ENCODE measurements at places on chromosomes 1 and 21.
A peak's percentile ranks its signal among the peaks of the same experiment; 100 is the strongest.

GRCh38 chr1:167529829-167530474 lies 11.6 kb upstream of the CD247 start:
- peak; percentile 37 for DNase-seq

- no peak for DNase-seq
Measured at GRCh38 chr1:17084787-17085186, 31.0 kb upstream of the SDHB start.

DNA sequence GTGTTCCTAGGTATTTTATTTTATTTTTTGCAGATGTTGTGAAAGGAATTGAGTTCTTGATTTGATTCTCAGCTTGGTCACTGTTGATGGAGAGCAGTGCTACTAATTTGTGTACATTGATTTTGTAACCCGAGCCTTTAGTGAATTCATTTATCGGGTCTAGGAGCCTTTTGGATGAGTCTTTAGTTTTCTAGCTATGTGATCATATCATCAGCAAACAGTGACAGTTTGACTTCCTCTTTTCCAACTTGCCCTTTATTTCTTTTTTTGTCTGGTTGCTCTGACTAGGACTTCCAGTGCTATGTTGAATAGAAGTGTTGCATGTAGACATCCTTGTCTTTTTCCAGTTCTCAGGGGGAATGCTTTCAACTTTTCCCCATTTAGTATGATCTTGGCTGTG lies 138.9 kb downstream of the LHX8 start:
- DNase-seq, result no peak

- no peak for DNase-seq
Measured at GRCh38 chr21:17390569-17390968, 122.3 kb upstream of the CXADR start.

GRCh38 chr1:201506092-201506491 lies 831 bp downstream of the CSRP1 start:
- DNase-seq, result no peak

DNA sequence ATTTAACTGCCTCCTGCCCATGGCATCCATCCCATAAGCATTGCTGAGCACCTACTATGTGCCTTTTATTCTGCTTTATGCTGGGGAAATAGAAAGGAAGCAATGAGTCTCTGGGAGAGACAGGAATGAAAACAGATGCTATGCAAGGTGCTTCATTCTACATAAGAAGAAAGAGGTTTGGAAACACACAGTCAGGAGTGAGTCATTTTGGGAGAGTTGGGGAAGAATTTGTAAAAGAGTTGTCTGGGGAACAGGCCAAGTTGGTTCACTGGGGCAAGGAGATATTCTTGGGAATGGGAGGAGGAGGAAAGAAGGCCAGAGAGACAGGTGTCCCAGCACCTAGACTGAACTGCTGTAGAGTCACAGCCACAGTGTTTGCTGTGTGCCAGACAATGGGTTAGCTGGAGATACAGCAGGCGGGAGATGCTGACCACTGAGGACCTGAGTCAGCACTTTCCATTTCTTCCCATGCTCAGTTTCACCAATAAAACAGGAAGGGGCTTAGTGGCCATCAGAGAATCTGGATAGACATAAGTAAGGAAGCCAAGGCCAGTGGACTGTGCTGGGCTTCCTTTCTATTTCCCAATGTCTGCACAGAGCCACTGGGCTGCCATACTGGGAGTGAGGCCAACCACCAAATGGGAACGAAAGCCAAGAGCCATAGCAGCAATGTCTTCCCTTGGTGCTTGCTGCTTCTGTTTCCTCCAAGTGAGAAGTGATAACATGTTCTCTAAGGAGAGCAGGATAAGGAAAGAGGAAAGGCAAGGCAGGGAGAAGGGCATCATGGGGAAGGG lies 187.7 kb upstream of the USP24 start:
- DNase-seq, result peak; percentile 90

DNA sequence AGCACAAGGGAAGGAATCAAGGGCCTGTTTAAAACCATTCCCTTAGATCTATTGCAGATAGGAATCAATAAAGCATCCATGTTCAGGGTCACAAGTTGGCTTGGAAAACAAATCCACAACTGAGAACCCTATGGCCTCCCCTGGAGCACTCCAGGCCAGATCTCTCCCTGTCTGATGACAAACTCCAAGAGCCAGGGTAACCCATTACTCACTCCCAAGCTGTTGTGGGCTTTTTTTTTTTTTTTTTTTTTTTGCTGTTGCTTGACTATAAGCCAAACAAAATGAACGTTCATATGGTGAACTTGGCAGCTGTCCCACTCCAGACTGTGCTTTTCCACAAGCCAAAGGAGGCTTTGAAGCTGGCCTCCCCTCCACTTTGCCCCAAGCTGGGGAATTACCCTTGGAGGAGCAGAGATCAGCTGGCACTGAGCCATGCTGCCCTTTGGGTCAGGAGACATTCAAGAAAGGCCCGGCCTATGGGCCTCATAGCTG lies 35.7 kb upstream of the VAV3 start:
- DNase-seq, result peak; percentile 95

- no peak for DNase-seq
Measured at GRCh38 chr1:5611431-5611830, 380.8 kb downstream of the NPHP4 start.

DNA sequence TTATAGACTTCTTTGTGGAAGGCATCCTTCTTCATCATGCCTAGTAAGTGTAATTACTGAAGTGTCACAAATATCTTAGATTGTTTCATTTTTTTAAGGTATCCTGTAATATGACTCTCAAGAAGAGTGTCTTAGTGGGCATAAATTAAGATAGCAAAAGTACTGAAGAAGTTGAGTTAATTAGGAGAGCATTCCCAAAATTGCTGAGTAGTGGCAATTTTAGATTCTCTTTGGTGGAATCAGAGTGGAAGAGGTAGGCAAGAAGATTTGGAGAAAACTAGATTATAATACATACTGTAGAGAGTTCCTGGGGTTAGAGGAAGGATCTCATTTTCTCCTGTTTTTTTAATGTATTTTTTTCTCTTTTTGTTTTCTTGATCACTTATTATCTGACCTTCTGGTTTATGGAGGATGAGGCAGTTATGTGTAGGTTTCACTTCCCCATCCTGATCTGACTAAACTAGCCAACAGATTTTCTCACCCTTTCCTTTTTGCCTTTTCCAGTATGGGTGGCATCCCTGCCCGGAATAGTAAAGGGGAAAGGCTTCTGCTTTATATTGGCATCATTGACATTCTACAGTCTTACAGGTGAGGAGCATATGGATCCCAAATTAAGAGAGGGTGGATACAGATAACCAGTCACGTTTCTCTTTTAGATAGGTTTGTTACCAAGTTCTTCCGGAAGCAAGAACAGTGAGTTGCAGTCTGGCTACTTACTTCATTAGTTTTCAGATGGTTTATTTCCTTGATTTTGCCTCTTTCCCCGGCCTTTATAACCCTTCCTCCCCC lies 16.7 kb upstream of the PSMD4 start:
- no peak for DNase-seq

DNA sequence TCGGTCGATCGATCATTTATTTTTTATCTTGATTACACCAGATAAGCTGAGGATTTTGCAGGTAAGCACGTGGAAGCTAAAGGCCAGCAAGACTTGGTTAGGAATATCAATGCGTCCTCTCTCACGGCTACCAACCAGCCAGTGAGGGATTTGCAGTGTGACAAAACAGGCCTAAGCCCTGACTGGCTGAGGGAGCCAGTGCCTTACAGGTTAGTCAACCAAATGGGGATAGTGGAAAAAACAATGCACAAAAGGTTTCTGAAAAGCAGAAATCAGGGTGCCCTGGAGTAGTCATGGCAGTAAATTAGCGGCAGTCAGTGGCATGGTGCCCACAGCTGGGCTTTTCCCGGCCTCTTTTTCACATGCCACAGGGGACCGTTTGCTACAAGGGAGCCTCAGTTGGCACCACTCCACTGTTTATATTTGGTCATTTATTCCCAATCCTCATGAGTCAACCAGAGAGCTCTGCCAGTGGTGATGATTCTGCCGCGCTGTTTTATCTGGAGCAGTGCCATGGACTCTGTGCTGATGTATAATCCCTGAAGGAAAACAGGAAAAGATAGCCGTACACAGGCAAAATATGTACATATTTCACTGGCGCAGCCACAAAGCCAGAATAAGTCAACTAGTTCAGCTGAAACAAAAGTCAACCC lies 167.6 kb downstream of the RHOU start:
- DNase-seq, result peak; percentile 99

DNA sequence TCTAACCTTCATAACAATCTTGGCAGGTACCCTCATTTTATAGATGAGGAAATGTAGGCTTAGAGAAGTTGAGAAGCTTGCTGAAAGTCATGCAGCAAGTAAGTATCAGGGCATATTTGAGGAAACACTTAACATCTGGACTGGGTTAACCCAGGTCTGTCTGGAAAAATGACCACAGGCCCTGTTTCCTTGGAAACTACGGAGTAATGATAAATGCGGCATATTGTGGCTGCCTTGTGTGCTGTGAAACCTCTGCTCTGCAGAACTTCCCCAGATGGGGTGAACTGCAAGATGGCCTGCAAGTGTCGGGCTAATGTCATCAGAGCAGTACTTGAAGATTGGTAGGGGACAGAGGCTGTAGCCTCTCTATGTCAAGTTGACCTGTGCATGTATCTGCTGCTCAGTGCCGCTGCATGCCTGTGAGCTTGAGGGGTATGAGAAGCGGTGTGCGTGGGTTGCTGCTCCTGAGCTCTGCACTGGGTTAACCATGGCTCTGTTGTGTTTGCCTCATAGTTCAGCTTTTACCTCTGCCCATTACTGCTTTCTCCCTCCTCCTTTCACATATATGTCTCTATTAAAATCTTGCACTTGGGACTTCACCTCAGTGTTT lies 83.1 kb downstream of the WDR3 start:
- peak; percentile 33 for DNase-seq

- DNase-seq, result peak; percentile 14
Measured at GRCh38 chr1:160308451-160309184, 23.7 kb upstream of the PEX19 start.

DNA sequence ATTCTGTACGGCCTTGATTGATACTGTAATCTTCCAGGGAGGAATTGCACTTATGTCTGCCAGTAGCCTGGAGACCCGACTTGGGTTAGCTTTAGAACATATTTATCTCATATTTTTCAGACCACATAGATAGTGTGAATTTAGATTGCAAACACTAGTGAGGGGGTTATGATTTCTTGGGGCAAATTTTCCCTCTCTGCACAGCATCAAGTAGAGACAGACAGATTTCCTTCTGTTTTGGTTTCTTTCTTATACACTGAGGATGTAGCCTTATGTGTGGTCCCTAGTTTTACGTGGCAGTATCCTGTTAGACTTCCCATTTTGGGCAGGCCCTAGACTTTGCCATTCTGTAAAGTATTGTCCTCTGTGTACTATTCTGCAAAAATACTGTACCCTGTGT lies 29.0 kb downstream of the SOAT1 start:
- DNase-seq, result no peak

DNA sequence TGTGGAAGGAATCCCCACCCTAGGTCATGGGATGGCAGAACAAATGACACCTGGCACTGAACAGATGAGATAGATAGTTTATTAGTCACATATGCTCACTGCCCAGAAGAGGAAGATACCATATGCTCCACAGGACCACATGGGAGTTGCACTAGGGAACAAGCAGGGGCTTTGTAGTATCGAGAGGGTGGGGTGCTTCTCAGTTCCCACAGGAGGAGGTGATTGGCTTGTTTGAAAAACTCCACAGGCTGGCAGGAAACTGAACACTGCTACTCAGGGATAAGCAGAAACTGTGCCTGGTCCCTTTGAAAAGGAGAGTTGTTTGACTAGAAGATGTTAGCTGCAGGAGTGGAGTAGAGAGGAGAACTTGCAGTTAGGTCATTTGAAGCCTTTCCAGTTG lies 31.9 kb upstream of the RXRG start:
- DNase-seq, result no peak

DNA sequence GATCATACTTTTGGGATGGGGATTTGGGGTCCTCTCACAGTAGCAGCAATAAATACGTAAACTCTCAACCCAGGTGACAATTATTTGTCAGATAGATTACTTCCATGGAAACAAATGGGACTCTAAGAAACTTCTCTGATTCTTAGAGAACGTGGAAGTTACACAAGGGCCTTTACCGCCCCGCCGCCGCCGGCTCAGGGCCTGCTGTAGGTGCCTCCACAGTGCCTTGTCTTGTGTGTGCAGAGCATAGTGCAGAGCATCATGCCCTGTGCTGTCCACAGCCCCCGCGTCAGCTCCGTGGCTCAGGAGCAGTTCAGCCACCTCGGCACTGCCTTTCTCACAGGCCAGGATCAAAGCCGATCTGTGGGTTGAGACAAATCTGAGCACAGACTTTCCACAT lies 11.0 kb downstream of the ANKRD35 start:
- DNase-seq, result no peak

DNA sequence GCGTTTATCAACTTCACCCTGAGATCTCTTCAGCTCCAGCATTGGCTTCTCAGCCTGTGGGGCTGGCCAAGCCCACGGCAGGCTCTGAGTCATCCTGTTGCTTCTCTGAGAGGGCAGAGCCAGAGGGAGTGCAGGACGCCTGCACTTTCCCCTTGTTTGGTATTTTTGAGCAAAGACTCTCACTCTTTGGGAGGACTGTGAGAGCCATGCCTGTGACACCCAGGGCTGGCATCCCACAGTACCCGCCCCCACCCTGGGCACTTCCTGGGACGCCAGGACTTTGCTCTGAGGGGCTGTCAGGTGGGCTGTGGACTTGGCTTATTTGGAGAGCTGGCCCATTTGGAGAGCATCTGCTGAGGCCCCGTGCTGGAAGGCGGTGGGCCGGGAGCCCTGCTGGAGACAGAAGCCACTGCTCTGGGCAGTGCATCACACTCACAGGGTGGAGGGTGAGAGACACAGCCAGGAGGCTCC lies 37.4 kb downstream of the VANGL1 start:
- peak; percentile 84 for DNase-seq

DNA sequence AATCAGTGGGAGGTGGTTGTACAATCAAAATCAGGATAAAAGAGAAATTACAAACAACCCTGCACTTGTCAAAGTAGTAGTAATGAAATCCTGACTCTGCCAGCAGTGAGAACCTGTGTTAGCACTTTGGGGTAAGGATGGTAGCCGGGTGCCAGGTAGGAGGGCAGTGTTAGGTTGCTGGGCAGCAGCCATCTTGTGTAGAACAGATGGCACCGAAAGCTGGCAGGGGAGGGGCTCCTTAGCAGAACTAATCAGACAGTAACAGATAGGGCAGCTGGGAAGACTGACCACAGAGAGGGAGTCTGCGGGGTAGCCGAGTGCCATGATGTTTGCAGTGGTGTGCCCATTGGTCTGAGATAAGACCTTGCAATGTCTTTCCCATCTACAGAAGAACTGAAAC lies 137.3 kb downstream of the SDCCAG8 start:
- DNase-seq, result no peak

- no peak for DNase-seq
Measured at GRCh38 chr1:47708019-47708535, 270.2 kb downstream of the FOXD2 start.

DNA sequence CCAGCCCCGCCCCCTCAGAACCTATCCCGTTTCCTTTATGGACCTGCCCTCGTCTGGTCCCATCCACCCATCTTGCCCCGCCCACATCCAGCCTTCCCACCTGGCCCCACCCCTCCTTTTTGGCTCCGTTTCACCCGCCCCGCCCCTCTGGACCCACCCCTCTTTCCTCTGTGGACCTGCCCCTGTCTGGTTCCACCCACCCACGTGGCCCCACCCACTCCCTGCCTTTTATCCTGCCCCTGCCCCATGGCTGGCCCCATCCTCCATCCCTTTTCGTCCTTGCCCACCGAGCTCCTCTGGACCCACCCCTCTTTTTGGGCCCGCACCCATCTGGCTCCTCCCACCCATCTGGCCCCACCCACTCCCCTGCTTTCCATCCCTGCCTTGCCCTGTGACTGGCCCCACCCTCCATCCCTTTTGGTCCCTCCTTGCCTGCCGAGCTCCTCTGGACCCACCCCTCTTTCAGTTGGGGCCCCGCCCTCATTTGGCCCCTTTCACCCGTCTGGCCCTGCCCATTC lies 177.3 kb downstream of the CAMTA1 start:
- DNase-seq, result peak; percentile 1

- DNase-seq, result no peak
Measured at GRCh38 chr1:209155546-209155945, 428.0 kb upstream of the CAMK1G start.

All from fibroblast of mammary gland (primary cell).